Liver (tissue), 10 donors: ENCODE measurements at places on chromosomes 2 and 18. TPM values are rescaled to one million over a fixed set of nuclear protein-coding genes. Genes with fewer than 3 reads are reported as not detected.

GRB14 gene
- 51.0 TPM for total RNA-seq

SERPINB10 gene
- total RNA-seq = not detected

DNA sequence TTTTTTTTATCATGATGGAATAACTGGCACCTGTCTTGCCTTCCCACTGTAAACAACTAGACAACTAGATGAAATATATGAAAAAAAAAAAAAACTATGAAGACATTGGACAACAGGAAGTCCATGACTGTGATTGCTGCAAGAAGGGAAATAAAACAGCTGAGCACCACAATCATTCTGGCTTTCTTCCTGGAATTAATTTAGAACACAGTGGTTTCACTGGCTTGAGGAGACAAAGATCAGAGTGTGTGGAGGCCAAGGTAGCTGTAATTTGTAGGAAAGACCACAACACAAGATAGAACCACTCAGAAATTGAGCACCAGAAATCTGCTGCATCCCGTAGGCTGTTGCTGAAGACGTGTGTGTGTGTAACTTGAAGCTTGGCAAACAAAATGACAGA lies 121.1 kb upstream of the PID1 start:
- no peak for DNase-seq

GRCh38 chr2:129152514-129152913 lies 827.0 kb upstream of the RAB6C start:
- no peak for DNase-seq

GRCh38 chr2:18934886-18935285 lies 345.5 kb upstream of the NT5C1B start:
- DNase-seq = no peak
